Ureter (tissue), 1 donor: ENCODE measurements at places on chromosomes 1 and 21.

GRCh38 chr1:161921990-161922389, 101.7 kb downstream of the OLFML2B start:
- DNase-seq = no peak

DNA sequence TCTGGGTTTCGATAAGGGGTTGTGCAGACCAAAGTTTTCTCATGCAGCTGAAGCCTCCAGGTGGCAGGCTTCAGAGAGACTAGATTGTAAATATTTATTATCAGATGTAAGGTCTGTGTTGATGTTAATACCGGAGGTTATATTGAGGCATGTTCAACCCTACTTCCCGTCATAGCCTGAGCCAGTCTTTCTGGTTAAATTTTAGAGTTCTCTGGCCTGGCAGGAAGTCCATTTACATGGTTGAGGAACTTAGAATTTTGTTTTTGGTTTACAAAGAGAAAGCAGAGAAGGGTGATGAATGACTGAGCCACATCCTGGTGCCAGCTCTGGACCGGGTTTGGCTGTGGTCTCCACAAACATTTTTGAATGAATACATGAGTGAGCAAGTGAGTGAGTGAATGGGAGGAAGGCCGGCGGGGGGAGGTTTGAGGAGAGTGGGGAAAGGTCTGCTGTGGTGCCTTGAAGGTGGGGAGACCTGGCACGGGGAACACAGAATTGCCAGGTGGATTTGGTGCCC, 218.5 kb downstream of the DISC1 start:
- DNase-seq = no peak

GRCh38 chr1:6783936-6784559, 1.2 kb upstream of the CAMTA1 start:
- DNase-seq = no peak

DNA sequence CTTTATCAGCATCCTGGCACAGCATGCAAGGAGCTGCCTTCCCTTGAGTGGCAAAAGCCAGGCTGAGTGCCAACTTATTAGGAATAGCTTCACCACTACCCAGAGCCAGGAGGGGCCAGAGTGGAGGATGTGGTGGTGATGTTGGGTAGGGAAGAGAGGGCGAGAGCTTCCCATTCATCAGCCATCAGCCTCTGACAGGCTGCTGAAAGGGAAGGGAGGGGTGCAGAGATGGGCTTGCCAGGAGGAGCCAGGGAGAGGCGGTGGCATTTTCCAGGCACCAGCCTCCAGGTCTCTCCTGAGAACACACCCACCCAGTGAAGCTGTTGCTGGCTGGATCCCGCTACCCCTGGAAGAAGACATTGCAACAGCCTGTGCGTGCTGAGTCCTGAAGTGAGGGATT, 168.5 kb downstream of the ACTL8 start:
- DNase-seq = no peak

DNA sequence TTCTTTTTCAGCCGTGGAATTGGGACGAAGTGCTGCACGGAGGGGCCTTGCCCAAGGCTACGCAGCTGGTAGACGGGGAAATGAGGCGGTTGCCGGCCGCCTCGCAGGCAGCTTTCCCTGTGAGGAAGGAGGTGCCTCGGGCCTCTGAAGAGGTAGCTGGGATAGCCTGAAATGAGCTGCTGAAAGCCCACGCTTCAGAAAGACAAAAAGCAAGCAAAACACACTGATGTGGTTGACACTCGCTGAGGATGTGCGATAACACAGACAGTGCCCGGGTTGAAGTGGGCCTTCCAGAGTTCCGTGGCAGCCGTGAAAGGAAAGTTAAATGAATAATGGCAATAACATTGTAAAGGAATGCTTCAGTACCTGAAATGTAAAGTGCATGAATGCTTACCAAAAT, 47.2 kb downstream of the S1PR1 start:
- no peak for DNase-seq

DNA sequence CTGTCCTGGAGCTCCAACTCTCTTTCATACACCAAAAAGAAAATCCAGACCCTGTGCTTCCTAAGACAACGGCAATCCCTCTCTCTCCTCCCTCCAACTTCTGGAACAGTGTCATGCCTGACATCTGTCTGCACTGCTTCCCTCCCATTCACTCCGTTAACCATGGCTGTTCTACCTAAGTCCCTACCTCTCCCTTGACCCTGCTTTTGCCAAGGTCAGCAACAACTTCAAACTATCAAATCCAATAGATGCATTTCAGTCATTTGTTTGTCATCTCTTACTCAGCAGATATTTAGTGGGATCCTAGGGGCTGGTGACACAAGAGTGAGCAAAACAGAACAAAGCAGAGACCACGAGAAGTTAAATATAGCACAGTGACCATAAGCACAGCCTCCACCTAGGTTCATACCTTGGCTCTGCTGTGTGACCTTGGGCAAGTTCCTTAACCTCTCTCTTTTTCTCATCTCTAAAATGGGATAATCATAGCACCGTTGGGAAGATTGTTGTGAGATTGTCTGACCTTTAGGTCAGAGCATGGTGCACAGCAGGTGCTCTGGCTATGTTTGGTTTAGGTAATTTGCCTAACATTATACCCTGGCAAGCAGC, 88.9 kb downstream of the TMEM53 start:
- no peak for DNase-seq

DNA sequence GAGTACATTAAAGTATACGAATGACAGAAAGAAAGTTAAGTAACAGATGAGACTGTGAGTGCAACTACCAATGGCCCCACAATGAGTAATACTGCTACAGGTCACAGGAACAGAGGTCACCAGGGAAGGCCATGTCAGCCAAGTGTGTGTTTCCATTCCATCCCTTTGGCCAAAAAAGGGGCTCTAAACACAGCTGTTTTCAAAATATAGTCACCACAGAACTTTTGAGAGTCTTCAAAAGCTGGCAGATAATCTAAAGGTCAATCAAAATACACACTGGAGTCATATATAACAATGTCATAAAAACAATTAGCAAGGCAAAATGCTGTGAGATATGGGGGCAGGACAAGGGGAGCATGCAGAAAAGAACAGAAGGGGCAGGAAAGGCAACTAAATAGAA, 10.2 kb downstream of the USP24 start:
- DNase-seq = no peak
